Fibroblast of the aortic adventitia (primary cell): ENCODE measurements at places on chromosomes 5 and 9. TPM values are rescaled to one million over a fixed set of nuclear protein-coding genes. Genes with fewer than 3 reads are reported as not detected.

IL13 gene
- total RNA-seq, result not detected in 2 replicates

PCDHB6 gene
- total RNA-seq, result 0.18 TPM in 1 of 2 replicates, not detected in the other

KDM4C gene
- 18.3 and 25.1 TPM in 2 replicates for total RNA-seq

SLC25A2 gene
- 0.72 TPM in 1 of 2 replicates, not detected in the other for total RNA-seq

ARHGEF28 gene
- total RNA-seq, result 10.1 and 26.2 TPM in 2 replicates
